ENCODE measurements at places on chromosomes 6 and 20.

- no peak for DNase-seq
Observed at GRCh38 chr20:22909436-22909835, 125.7 kb upstream of the SSTR4 start.

DNA sequence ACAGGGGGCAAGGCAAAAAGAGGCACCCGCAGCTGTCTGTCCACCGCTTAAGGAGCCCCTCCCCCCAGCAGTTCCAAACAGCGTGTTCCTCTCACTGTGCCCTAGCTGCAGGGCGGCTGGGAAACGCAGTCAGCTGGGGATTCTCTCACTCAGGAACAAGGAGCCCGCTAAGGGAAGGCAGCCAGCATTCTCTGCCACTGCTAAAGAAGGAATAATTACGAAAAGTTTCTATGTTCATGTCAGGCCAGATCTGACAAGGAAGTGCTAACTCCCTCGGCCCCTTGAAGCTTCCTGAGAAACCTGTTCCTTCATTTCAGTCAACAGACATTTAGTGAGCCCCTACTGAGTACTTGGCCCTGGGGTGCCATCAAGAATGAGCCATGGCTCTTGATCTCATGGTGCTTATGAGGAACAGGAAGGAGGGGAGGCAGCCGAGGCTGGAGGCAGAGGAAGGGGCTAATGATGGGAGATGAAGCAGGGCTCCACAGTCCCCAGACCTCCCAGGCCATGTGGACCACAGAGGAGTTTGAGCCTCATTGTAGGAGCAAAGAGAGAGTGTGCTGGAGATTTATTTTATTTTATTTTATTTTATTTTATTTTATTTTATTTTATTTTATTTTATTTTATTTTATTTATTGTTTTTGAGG is 101.7 kb upstream of the PMEPA1 start:
- no peak for DNase-seq

GRCh38 chr20:50482396-50482981 is 27.7 kb upstream of the PTPN1 start:
- no peak for DNase-seq

DNA sequence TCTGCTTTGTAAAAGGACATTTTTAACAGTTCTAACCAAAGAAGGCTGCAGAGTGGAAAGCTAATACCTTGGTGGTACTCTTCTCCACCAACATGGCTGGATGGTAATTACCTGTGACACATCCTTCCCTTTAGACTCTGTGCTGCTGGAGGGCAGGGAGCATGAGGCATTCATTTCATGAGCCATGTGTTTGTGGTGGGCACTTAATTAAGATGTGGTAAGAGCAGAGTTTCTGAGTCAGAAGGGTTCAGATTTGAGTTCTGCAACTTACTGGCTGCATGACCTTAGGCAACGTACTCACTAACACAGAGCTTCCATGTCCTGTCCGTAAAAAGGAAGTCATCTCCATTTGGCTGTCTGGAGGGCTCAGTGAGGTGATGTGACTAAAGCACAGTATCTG is 9.1 kb upstream of the ZNF133 start:
- DNase-seq: no peak

- DNase-seq: no peak
Observed at GRCh38 chr6:153092082-153093013, 38.7 kb downstream of the RGS17 start.

DNA sequence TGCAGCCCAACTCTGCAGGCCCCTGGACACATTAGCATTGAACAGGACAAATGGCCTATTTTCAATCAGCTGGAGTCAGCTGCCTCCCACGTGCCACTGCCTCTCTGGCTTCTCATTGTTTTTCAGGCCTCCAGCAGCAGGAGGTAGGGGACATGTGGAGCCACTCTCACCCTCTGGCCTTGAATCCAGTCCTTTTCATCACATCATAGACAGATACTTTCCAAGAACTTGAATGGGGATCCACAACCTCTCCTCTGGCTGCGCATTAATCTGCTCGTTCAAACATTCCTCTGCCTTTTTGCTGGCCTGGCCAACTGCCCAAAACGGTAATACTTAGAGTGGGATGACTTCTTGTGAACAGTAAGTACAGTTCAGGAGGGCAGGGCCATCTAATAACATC is 592.3 kb downstream of the PKHD1 start:
- peak; percentile 89 for DNase-seq

DNA sequence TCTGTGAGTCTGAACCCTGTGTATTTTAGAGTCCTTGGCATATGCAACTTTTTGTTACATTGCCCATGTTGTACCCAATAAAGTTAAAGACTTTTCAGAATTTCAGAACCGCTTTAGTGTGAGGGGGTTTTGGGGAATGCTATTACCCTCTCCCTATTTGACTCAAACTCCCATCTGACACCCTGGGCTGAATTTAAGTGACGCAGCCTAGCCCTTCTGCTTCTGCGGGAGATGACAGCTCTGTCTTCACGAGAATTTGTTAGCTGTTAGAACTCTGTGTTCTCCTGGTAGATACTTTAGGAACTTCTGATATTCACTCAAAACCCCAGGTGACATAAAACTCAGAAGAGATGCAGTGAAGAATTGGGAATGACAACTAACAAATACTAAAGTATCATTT is 500.6 kb upstream of the ID4 start:
- DNase-seq: no peak

DNA sequence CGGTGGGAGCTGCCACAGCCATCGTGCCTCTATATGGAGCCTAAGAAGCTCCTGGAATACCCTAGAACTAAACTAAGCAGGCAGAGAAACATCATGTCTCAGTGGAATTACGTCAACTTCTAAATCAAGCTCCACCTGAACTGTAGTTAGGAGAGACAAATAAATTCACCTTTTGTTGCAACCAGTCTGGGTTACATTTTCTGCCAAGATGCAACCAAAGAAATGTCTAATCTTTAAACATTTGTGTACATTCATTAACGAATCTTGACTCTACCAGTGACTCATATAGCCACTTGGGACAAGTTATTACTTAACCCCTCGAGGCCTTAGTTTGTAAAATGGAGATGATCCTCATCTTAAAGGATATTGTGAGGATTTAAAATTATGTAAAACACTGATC is 8.9 kb downstream of the PTPRK start:
- DNase-seq: no peak

DNA sequence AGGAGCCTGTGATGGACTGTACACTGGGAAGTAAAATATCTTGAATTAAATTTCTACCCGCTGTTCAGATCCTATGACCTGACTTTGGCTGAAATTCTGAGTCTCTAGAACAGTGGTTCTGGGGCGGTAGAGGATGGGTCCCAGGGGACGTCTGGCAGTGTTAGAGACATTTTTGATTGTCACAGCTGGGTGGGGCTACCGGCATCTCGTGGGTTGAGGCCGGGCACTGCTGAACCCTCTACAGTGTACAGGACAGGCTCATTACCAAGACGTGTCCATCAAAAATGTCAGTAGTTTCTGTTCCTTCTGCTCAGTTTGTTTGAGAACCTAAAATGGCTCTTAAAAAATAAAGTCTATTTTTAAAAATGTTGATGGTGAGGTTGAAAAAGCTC is 11.5 kb upstream of the RPS6KA2 start:
- DNase-seq: no peak

DNA sequence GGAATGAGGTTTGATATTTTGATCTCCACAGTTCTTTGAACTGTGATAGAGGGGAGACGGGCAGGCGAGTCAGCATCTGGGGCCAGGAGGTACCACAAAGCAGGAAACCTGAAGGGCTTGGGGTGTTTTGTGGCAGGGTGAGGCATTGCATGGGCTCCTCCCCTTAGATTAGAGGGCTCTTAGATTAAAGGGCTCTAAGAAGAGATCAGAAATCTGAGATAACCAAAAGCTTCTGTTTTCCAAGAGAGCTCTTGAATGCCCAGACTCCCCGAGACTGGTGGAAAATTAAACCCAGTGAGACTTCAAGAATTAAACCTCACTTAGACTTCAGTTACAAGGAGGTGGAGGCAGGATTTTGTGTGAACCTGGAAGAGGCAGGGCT is 2.4 kb upstream of the GPX5 start:
- no peak for DNase-seq

- DNase-seq: no peak
Observed at GRCh38 chr20:2804041-2804828, 3.8 kb upstream of the CPXM1 start.
